ENCODE measurements at places on chromosomes 12 and 14. TPM values are rescaled to one million over a fixed set of nuclear protein-coding genes. Genes with fewer than 3 reads are reported as not detected.

CLEC12A gene
- not detected for total RNA-seq

GPR132 gene
- 0.16 TPM for total RNA-seq

FAM181A gene
- not detected for total RNA-seq

TMEM132C gene
- not detected for total RNA-seq

B4GALNT3 gene
- total RNA-seq = 0.09 TPM

NEUROD4 gene
- not detected for total RNA-seq

NEDD8 gene
- total RNA-seq = 136 TPM

TMPRSS12 gene
- not detected for total RNA-seq

ARHGEF25 gene
- total RNA-seq = 18.3 TPM

TC2N gene
- 1.6 TPM for total RNA-seq

GRCh38 chr14:45038865-45039264, 45.1 kb upstream of the PRPF39 start:
- no peak for DNase-seq

DNA sequence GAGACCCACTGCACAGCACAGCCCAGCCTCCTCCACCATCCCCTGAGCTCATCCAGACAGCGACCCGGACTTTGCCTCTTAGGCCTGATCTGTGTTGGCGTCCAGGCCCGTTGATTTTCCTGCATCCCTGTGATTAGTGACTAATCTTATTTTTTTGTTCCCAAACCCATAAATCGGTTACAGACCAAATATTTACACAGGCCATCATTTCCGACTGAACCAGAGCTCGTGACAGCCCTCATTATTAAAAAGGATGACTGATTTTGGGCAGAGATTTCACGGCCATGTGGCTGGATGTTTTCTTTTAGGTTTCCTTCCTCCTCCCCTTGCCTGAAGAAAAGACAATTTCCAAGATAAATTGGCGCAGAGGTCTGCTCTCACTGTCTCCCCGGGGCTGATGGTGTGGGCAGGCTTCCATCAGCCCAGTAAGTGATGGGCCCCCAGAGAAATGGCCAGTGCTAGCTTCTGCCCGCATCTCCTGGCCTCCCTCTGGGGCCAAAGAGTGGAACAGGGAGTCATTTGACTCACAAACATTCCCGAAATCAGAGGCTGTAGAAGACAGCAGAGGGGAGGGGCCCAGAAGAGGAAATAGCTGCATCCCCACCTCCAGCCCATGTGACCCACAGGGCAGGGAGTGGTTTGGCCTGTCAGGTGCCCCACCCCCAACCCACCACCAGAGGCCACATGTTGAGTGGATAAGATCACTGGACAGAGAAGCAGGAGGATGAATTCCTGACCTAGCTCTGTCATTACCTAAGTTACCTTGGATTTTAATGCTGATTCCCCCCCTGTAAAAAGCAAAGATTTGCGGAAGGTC, 283.5 kb downstream of the KSR2 start:
- no peak for DNase-seq

- DNase-seq = no peak
Observed at GRCh38 chr14:46381674-46382073, 269.9 kb downstream of the RPL10L start.

- no peak for DNase-seq
Observed at GRCh38 chr12:110694330-110694901, 5.5 kb upstream of the HVCN1 start.

DNA sequence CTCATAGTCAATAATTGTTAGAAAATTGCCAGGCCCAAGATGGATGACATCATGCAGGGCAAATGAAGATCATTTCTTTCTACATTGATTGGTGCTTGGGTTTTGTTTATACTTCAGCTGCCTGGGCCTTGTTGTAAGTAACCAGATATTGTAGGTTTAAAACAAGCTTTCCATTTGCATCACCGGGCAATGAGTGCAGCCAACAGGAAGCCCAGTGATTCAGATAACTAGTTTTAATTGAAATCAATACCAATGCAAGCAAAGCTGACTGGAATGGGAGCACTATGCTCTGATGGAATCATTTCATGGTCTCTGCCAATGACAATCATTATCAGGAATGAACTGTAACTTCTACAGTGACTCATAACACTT, 279.3 kb downstream of the DUSP6 start:
- peak; percentile 75 for DNase-seq

DNA sequence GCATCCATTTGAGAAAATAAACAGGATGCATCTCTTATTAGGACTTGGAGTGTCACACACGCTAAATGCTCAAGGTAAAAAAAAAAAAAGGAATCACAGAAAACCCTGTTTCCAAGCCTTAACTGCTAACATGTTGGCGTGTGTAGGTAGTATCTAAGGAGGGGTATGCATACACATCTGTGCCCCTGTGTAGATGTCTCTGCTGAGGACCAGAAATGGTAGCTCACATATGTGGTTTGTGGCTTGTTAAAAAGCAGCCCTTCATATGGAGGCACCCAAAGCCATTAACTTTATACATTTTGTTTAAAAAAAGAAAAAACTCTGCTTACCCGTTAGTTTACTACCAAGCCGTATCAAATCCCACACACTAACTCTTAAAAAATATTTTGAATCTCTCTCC, 314.1 kb downstream of the SNAPC1 start:
- no peak for DNase-seq

DNA sequence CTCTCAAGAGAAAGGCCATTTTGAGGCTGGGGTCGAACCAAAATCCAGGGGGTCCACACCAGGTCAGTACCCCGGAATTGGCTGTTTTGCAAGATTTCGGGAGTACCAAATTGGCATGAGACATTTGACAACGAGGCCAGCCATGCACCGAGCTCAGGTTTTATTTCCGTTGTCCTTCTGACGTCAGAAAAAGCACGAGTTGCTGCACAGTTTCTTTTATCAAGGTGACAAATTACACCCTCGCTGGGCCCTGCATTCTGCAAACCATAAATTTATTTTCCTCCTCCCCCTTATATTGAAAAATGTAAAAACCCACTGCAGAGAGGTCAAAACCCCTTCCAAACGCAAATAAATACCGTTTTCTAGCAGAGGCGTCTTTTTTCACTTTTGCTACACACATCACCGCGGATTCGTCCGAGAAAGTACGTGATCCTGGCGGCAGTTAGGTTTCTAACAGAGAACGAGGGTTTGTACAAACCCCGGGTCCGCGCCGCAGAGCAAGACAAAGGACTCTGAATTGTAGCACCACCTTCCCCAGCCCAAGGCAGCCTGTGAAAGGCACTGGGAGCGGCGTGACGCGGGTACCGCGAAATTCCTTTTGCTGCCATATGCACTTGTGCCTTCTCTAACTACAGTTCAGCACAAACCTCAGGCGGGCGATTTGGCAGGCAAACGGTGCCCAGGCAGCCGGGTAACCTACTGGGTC, 1.8 kb downstream of the SLC38A1 start:
- DNase-seq = peak; percentile 67

DNA sequence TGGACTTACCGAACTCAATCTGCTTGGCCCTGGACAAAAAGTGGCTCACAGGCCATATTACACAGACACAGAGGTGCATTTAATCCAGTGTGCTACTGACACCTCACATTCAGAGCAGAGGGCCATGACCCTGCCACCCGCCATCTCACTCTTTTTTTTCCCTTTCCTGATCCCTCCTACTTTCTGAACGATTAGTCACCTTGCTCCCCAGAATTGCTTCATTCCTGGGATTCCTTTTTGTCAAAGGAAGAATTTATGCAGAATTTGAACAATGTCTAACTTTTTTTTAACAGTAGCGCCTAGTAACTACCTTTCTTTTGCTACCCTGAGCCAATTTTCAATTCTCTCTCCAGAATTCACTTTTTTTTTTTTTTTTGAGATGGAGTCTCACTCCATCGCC, 4.6 kb downstream of the PKP2 start:
- peak; percentile 7 for DNase-seq

GRCh38 chr12:6567112-6567670, 900 bp downstream of the NOP2 start:
- peak; percentile 25 for DNase-seq

DNA sequence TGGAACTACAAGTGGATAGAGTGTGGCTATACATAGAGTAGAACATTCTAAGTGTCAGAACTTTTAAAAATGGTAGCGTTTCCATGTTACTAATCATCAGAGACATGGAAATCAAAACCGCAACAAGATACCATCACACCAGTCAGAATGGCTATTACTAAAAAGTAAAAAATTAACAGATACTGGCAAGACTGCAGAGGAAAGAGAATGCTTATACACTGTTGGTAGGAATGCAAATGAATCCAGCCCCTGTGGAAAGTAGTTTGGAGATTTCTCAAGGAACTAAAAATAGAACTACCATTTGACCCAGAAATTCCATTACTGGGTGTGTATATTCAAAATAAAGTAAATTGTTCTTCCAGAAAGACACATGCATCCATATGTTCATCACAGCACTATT, 518.6 kb downstream of the NELL2 start:
- no peak for DNase-seq

GRCh38 chr12:1491983-1492697, 102.2 kb downstream of the FBXL14 start:
- DNase-seq = no peak

DNA sequence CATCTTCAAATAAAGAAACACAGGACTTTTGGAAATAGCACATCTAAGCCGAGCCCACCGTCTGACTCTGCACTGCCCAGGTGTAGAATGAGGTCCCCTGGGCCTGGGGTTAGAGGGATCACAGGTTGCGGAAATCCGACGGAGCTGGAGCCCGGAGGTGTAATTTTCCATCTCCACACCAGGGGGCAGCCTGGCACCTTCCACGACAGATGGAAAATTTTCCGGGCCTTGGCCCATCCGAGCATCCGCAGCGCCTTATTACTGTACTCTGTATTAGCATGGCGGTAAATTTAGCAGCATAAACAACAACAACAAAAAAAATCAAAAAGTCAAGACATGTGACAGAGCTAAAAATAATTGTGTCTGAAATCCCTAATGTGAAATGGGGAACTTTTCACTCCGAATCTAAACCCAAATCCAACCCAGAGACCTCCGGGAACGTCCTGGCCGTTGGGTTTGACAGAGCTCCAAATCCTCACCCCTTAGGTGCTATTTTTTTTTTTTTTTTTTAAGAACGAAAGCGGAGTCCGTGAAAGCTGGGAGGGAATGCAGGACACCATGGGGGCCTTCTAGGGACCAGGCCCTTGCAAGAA, 93.9 kb downstream of the KSR2 start:
- peak; percentile 65 for DNase-seq

DNA sequence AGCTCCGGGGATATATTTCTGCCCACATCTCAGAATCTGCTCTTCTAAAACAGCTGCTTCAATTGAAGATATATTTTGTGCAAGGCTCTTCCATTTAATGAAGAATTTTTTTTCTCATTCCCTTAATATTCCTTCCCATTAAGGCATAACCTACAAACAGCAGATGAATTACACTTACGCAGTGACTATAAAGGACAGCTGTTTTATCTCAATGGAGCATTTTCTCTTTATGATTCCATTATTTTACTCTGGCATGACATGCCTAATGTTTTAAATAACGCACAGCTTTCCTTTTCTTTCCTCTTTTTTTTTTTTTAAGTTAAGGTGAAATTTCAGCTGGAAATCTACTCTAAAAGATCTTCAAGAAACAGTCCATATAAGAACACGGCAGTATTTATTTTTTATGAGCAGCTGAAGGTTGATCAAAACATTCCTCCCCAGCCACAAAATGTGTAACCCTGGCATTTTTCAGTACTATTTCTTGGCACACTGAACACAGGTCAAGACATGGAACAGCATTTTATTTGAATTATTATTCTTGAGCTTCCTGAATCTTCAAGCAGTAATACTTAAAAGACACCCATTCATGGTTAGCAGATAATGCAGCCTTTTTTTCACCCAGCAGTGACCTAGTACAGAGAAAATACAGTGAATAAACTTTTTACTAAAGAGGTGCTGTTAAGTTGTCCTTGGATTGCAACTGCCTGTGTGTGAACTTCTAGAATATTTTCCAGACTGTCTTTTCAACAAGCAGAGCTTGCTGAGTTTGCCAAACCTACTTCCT, 118.1 kb upstream of the FOXN3 start:
- peak; percentile 57 for DNase-seq

- DNase-seq = no peak
Observed at GRCh38 chr14:83071888-83072501, 1538.3 kb upstream of the SEL1L start.

DNA sequence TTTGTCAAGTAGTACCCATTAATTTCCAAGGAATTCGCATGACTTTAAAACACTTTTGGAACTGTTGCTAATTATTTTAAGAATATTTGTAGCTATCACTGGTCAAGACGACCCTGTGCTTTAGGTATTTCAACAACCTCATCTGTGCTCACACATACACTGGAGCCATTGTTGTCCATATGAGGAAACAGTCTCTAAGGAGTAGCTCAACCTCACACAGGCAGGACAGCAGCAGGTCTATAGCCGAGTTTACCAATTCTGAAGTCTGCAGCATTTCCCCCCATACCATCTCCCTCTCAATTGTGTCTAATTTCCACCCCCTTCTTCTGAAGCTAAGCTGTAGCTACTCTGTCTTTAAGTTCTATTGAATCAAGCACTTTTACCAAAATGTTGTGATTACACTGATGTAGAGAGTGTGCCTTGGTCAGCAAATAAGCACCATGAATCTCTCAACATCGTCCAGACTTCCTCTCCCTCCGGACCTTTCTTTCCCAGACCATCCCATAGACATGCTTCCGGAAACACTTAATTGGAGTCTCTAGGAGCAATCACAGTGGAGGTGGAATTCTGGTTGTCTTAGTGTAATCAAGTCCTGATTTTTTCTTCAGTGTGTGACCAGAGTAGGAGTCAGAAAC, 48.5 kb upstream of the NUAK1 start:
- DNase-seq = no peak

GRCh38 chr12:85644508-85644907, 191.7 kb downstream of the RASSF9 start:
- DNase-seq = no peak

DNA sequence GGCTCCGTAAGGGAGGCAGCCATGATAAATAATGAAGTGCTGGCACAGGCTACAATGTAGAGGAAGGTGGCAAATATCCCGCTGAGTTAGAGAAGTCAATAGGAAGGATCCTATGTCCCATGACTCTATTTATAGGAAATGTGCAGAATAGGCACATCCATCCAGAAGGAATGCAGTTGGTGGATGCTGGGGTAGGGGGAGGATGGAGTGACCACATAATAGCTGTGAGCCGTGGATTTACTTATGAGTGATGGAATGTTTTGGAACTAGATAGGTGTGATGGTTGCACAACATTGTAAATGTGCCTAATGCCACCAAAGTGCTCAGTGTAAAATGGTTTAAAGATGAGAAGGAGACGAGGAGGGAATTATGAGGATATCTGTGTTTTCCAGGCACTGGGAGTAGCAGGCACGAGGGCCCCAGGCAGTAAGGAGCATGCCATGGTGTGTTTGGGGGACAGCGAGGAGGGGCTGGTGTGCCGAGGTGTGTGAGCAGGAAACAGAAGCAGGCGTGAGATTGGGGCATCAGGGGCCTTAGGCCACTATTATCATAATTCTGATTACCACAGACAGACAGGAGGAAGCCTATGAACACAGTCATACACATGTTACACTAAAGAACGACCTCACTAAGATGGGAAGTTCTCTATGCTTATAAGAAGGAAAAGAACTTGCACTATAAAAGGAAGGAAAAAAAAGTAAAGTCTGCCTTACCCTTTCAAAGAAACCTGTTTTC, 837.3 kb upstream of the TMEM132C start:
- no peak for DNase-seq

- no peak for DNase-seq
Observed at GRCh38 chr12:44286336-44286735, 450.5 kb downstream of the TMEM117 start.
